ENCODE measurements at places on chromosomes 1 and 21. TPM values are rescaled to one million over a fixed set of nuclear protein-coding genes. Genes with fewer than 3 reads are reported as not detected.
A peak's percentile ranks its signal among the peaks of the same experiment; 100 is the strongest.

DNA sequence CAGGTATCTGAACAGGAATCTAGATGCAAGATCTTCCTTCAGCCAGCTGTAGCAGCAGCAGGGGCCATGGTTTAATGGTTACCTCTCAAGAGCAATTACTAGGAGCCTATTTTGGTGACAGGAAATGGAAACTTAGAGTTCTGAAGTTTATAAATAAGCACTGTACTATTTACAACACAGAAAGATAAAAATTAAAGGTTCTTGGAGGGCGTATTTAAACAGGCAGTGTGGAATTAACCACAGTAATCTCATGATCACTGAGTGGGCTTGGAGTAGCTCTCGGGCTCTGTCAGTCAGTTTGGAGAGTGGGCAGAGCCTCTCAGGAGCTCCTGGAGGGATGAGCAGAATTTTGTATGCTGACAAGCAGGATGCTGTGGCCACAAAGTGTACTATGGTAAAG is 10.2 kb upstream of the FCRL5 start:
- H3K4me1 ChIP-seq, result no peaks in the 10 kb centered on the region
- no peak for DNase-seq
- no peak overlapping the region for H3K27ac ChIP-seq
- H3K4me3 ChIP-seq, result no peak overlapping the region

DNA sequence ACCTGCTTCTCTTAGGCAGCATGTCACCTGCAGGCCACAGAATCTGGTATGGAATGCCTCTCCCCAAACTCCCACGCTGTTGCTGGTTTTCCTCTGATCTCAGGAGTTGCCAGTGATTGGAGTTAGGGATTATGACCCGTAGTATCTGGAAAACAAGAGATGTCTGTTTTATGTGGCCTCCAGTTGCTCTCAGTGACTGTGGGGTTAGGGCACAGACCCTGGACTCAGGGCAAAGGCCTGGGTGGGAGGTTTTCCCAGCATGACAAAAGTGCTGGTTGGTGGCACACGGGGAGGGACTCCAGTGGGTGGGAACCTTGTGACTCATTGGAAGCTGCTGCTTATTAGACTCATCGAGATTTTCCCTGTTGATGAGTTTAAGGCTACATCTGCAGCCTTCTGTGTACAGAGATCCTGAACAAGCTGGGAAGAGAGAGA is at the start of gene NR1I3:
Gene NR1I3 (minus strand): TSS at position 165 of the 435 bp plus-strand sequence. CDS start 1,638 bp downstream, outside the sequence.
- no peaks in the 10 kb centered on the region for H3K4me1 ChIP-seq
- no peaks in the 10 kb centered on the region for H3K27me3 ChIP-seq
- H3K36me3 ChIP-seq, result no peaks in the 10 kb centered on the region

The RPE65 gene
- total RNA-seq, result not detected

DNA sequence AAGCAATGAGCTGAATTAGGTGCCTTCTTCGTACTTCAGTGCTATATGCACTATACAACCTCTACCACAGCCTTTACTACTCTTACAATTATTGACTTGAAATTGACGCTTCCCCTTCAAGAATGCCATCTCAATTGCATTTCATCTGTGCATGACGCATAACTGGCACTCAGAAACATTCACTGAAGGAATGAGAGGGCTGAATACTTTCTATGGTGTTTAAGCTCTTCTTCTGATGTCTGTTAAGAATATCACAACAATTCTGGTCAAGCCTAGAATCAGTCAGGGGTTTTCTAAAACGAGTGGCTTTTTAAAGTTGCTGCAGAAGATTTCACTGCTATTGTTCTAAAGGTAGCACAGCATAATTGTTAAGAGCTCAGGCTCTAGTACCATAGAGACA is 11.5 kb downstream of the DENND1B start:
- H3K4me1 ChIP-seq, result peaks cover 14% of the 10 kb centered on the region
- H3K27ac ChIP-seq, result no peak overlapping the region
- H3K27me3 ChIP-seq, result no peaks in the 10 kb centered on the region
- no peaks in the 10 kb centered on the region for H3K36me3 ChIP-seq
- H3K4me3 ChIP-seq, result no peak overlapping the region

The SDHC gene
- 44.9 TPM for total RNA-seq

- H3K27me3 ChIP-seq, result no peaks in the 10 kb centered on the region
- H3K4me1 ChIP-seq, result peaks cover 56% of the 10 kb centered on the region
- no peak overlapping the region for H3K27ac ChIP-seq
- no peak for DNase-seq
These were observed 34.9 kb downstream of the PLXNA2 start for GRCh38 chr1:208209286-208209685.

DNA sequence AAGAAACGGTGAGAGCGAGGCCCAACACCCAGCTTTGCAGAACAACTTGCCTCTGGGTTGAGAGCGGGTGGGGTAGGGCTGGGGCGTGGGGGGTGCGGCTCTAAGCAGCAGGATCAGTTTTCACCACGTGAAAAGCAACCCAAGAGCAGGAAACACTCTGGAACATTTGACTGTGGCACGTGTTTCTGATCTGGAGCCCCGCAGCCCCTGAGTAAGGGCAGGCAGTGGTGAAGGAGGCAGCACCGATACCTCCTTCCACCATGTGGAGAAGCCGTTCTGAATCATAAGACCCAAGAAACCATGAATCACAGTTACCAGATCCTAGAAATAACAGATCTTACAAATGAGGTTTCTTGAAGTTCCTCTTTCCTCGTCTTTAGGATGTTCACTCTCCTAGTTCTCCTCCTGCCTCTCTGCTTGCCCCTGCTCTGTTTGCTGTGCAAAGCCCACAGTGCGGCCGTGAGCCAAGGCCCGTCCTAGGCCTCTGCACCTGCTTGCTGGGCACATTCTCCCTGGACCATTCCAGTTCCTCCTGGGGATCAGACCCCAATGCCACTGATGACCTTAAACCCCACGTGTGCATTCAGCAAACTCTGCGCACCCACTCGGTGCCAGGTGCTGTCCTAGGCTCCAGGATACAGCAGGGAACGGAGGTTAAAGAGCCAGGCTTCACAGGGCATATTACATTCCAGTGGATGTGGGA is 31.9 kb downstream of the SLC1A7 start:
- no peaks in the 10 kb centered on the region for H3K36me3 ChIP-seq
- no peaks in the 10 kb centered on the region for H3K27me3 ChIP-seq
- no peak overlapping the region for H3K4me3 ChIP-seq

The OR10J1 gene
- total RNA-seq, result not detected

DNA sequence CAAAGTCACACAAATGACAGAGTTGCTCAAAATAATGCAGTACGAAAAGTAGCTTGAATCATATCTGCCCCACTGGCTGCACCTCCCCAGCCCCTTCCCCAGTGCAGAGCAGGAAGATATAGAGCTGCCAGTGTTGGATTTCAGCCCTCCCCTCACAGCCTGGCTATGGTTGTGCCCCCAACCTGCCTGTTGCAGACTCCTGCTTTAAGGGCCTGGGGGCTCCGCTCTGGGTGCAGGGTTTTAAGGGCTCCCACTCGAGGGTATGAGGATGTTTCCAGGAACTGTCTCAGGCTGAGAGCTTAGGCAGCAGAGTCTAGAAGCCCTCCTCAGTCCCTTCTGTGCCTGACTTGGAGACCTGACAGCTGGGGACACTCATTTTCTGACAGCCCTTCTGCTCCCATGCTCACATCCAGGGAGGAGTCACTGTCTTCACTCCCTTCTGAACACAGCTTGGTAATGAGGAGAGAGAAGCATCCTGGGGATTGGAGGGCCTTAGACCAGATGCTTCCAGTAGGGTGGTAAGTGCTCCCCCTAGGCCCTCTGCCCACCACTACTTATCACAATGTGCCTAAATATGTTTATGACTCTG is 4.6 kb downstream of the S100A9 start:
- peak; percentile 67 for DNase-seq
- H3K27ac ChIP-seq, result no peak overlapping the region
- peaks cover 2% of the 10 kb centered on the region for H3K4me1 ChIP-seq

The WLS gene
- total RNA-seq, result 68.0 TPM

GRCh38 chr21:21631961-21632360 is 633.8 kb downstream of the NCAM2 start:
- no peaks in the 10 kb centered on the region for H3K4me1 ChIP-seq
- H3K36me3 ChIP-seq, result no peaks in the 10 kb centered on the region
- no peak overlapping the region for H3K27ac ChIP-seq

GRCh38 chr1:228527596-228527995 is 40.4 kb downstream of the RNF187 start:
- no peak for DNase-seq
- no peaks in the 10 kb centered on the region for H3K4me1 ChIP-seq
- H3K4me3 ChIP-seq, result no peak overlapping the region
- H3K36me3 ChIP-seq, result no peaks in the 10 kb centered on the region
- no peaks in the 10 kb centered on the region for H3K27me3 ChIP-seq

GRCh38 chr21:28627691-28628090 is 365.0 kb downstream of the LTN1 start:
- peak overlapping the region; percentile 20 for H3K27ac ChIP-seq
- no peak for DNase-seq
- H3K4me3 ChIP-seq, result no peak overlapping the region
- H3K27me3 ChIP-seq, result no peaks in the 10 kb centered on the region

The ALX3 gene
- total RNA-seq, result not detected

DNA sequence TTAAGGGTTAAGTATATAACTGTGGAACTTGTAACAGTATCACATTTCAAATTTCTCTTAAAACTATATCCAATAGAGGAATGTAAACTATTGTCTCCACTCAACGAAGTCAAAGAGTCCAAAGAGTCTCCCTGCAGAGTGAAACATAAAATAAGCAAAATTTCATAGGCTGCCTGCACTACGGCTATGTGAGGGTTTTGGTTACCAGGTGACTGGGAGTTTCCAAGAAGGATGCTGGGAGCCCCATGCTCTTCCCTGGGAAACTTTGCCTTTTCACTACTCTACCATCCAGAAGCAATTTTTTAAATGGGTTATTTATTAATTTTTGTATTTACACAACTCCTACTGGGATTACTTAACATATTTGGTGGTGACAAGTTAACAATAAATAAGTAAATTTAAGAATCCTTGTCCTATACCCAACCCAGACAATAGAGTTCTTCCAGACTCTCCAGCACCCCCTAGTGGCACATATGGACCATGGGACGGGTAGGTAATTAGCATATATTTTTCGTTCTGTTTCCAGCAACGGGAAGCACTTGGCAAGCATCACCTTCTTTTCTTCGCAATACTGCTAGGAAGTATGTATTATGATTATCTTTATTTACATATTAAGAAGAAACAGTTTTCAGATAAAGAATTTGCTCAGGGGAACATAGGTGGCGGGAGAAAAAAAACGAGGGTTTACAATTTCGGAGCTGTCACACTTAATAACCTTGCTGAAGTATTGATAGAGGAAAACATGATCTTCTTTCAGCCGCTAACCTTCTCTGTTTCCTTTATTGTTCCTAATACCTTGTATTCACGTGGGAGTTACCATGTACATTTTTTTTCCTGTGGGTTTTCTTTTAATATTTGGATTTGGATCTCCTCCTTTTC is 3.5 kb downstream of the FMO2 start:
- H3K27ac ChIP-seq, result no peak overlapping the region
- no peaks in the 10 kb centered on the region for H3K27me3 ChIP-seq
- no peaks in the 10 kb centered on the region for H3K36me3 ChIP-seq
- no peak for DNase-seq

The ARMH1 gene
- not detected for total RNA-seq

GRCh38 chr1:170277985-170278384 is 132.2 kb downstream of the NTMT2 start:
- no peak for DNase-seq
- no peaks in the 10 kb centered on the region for H3K36me3 ChIP-seq
- H3K27ac ChIP-seq, result no peak overlapping the region
- no peaks in the 10 kb centered on the region for H3K4me1 ChIP-seq
- no peak overlapping the region for H3K4me3 ChIP-seq
- H3K27me3 ChIP-seq, result no peaks in the 10 kb centered on the region

The AGBL4 gene
- not detected for total RNA-seq

DNA sequence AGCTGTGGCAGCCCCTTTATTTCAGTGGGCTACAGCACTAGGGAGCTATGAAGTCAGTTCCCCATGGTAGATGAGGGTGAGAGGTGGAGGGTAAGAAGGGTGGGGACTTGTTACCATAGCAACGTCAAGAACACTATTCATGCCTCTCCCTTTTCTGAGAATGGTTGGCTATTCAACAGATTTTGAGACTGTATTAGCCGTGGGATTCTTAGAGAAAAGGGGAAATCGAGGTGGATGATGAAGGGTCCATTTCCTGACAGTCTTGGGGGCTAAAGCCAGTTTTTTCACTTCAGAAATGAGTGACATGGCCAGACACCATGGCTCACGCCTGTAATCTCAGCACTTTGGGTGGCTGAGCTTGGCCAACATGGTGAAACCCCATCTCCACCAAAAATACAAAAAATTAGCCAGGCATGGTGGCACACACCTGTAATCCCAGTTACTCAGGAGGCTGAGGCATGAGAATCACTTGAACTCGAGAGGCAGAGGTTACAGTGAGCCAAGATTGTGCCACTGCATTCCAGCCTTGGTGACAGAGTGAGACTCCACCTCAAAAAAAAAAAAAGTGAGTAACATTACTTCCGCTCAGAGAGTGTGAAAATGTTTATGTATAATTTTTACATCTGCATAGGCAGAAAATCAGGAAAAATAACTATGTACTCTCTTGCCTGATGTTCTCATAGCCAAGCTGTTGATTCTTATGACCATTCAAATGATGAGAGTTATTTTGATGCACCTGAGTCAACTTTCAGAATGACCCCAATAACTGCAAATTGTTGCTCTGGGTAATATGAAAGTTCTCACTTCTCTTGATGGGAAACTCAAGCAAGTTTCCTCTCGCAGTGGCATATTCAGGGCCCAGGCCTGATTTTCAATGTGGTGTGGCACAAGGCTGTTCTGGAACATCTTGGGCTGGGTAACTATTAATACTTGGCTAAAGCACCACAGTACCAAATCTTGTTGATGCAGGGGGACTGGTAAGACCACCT is 23.2 kb upstream of the RGSL1 start:
- no peak overlapping the region for H3K4me3 ChIP-seq
- H3K4me1 ChIP-seq, result no peaks in the 10 kb centered on the region
- no peak for DNase-seq
- H3K27me3 ChIP-seq, result no peaks in the 10 kb centered on the region

- H3K36me3 ChIP-seq, result no peaks in the 10 kb centered on the region
- no peaks in the 10 kb centered on the region for H3K27me3 ChIP-seq
- no peak for DNase-seq
- no peaks in the 10 kb centered on the region for H3K4me1 ChIP-seq
These were observed 46.4 kb upstream of the CR2 start for GRCh38 chr1:207407655-207408260.

The COL6A2 gene
- total RNA-seq, result 535 TPM

The PROK1 gene
- 7.4 TPM for total RNA-seq

- no peak overlapping the region for H3K27ac ChIP-seq
- H3K36me3 ChIP-seq, result no peaks in the 10 kb centered on the region
- no peaks in the 10 kb centered on the region for H3K4me1 ChIP-seq
- no peak overlapping the region for H3K4me3 ChIP-seq
- no peaks in the 10 kb centered on the region for H3K27me3 ChIP-seq
These were observed 184.4 kb downstream of the RYR2 start for GRCh38 chr1:237226177-237226944.

DNA sequence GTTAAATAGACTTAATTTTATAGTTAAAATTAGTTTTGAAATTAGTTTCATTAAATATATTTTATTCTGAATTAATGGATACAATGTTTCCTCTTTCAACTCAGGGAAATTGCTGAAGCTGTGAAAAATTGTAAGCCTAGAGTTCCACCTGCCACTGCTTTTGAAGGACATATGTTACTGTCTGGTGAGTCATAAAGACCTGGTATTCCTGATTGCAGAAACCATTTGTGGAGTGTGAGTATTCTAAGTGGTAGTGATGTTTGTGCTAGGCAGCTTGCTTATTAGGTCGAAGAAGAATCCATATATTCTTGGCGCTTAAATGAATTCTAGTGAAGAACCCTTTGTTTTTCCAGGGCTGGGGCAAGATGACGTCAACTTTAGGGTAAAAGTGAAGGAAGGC is 34.0 kb downstream of the MTR start:
- no peak overlapping the region for H3K27ac ChIP-seq
- no peaks in the 10 kb centered on the region for H3K36me3 ChIP-seq
- no peaks in the 10 kb centered on the region for H3K27me3 ChIP-seq
- H3K4me3 ChIP-seq, result no peak overlapping the region

The TAS1R1 gene
- not detected for total RNA-seq
